ENCODE measurements at places on chromosomes 16 and 17.

DNA sequence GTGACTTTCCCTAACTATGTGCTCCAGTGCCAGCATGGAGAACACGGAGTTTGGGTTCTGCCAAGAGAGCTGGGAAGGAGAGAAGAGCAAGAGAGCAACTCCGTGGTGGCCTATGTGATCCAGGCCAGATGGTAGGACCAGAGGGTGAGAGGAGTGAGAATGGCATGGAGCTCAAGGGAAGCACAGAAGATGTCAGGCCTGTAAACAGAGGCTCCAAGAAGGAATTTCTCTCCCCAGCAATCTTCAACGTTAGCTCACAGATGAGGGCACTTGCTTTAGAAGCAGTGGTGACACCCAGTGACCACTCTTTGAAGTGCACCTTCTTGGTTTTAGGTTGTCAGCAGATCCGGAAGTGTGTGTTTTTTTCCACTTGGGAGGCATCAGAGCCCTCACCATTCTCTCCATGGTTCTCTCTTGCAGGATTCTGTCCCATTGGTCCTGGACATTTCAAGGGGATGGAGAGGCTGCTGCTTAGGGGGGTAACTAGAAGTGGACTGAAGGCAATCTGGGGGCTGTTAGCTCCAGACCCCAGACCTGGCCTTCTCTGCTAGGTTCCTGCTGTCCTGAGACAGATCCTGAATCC is 18.1 kb upstream of the TMEM98 start:
- DNase-seq = peak; percentile 71

GRCh38 chr16:15708997-15709396 is 59.0 kb downstream of the NDE1 start:
- DNase-seq = no peak

- DNase-seq = no peak
Observed at GRCh38 chr17:38885044-38885727, 15.3 kb downstream of the LASP1 start.

- DNase-seq = no peak
Observed at GRCh38 chr16:70437582-70438557, 1.0 kb downstream of the ST3GAL2 start.

DNA sequence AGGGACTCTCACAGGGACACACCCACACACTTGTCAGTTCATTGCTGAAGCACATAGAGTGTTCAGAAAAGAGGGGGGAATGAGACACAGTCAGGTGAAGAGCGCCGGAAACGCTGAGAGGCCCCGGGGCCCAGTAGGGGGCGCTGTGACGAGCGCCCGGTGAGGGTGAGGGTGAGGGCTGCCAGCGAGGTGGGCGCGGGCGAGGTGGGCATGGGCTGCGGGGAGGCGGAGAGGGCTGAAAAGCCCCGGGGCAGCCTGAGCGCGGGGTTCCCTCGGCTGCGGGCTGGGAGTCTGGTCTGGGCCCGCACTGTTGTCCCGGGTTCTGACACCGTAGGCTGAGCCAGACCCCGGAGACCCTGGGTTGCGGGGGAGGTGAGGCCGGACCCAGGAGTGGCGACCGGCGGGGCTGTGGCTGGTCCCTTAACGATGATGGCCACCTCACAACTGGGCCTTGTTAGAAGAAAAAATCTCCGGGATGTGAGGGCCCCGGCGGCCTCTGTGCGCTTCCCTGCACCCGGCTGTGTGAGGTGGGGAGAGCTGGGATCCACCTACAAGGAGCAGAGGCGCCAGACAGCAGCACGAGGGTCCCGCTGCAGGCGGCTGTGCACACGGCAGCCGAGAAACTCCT is 91.4 kb downstream of the C16orf78 start:
- DNase-seq = no peak

DNA sequence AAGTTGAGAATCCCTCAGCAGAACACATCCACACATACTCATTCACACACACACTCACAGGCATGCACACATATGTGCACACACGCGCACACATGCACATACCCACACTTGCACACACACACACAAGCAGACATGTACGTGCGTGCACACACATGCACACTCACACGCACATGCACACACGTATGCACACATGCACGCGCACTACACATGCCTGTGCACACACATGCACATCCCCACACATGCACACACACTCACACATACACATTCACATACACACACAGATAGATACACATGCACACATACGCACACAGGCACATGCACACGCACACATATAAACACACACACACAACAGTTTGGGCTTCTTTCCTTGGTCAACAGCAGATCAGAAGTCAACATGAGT is 24.0 kb downstream of the GSG1L start:
- DNase-seq = no peak

- DNase-seq = no peak
Observed at GRCh38 chr16:83513008-83513755, 294.6 kb upstream of the HSBP1 start.

DNA sequence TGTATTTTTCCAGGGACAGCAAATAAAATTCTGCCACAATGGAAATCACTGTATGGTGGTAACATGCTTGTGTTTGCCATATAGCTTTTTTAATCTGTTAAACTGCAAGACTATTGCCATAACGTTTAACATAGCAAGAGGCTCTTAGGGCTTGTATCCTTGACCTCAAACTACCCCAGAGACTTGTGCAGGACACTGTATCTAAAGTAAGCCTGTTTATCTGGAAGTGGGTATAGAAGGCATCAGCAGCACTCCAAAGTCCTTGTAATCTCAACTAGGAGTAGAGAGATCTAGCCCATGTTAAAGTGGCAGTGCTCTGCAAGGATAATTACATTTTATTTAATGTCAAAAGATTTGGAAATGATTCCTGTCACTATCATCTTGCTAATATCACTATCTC is 1424.1 kb downstream of the CDH11 start:
- no peak for DNase-seq

GRCh38 chr17:20955427-20956323 is 87.1 kb downstream of the USP22 start:
- DNase-seq = no peak

- DNase-seq = no peak
Observed at GRCh38 chr17:50218071-50218759, 16.8 kb upstream of the COL1A1 start.

DNA sequence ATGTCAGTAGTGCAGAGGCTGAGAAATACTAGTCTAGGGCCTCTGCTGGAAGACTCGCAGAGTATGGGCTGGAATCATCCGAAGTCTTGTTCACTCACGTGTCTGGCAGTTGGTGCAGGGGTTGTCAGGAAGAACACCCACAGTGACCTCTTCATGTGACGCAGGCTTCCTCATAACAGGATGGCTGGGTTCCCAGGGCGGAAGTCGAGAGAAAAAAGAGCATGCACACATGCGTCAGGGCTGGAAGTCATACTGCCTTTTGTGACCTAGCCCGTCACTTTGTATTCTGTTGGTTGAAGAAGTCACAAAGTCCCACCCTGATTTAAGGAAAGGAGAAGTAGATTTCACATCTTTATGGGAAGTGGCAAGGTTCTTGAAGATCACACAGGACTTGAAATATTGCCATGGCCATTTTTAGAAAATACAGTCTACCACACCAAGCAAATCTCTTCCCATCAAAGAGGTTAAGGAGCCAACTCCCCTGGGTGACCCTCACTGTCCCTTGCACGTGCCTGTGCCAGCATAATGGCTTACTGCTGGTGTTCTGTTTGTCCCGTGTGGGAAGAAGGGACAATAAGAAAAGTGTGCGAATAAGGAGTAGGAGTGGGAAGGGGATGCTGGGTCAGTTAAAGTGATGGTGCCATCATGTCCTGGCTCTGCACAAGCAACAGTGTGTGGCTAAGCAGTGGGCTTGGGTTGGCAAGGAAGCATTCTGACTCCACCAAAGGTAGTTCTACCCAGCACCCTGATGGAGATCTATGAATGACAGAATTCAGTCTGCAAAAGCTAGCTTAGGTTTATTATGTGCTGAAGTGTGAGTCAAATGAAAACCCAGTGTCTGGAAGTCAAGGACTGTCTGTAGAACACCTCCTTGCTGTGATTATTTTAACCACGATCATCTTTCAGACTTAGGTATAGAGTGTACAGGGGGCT is 28.1 kb downstream of the HEATR3 start:
- DNase-seq = peak; percentile 82

GRCh38 chr17:75557075-75557851 is 30.3 kb upstream of the MYO15B start:
- DNase-seq = no peak

DNA sequence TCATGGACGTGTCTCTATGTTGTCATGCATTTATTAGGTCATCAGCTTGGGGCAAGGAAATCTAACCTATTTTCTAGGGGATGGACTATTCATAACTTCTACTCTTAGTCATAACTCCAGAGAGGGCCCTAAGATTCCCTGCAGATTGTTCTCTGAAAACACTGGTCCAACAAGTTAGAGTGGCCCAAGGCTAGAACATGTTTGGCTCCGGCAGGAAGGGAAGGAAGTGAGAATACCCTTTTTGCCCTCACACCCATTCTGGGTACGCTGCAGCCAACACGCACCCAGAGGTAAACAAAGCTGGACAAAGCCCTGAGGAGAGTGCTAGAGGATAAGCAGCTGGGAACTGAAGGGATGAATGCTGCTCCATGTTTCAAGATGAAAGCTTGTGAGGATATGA is 9.9 kb downstream of the C16orf86 start:
- DNase-seq = no peak

- DNase-seq = no peak
Observed at GRCh38 chr16:19524616-19525384, 1.1 kb downstream of the CCP110 start.

DNA sequence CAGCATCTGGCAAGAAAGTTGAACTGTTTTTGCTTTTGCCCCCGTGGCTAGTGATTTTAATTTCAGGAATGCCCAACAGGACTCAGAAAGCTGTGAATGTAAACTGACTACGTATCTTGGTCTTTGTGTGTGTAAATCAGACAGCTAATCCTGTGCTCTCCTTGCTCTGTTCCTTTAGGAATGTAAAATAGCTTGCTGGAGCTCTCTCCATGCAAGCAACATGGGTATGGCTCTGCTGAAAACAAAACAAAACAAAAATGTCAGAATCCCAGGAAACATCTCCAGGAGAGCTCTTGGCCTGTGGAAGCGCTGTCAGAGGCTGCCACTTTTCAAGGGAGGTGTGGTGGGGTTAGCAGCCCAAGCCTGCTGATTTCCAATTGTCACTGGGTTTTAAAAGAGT is 161.8 kb upstream of the NOG start:
- DNase-seq = no peak

- no peak for DNase-seq
Observed at GRCh38 chr17:80347948-80348351, 67.0 kb upstream of the ENDOV start.

GRCh38 chr17:27299384-27300049 is 5.6 kb downstream of the WSB1 start:
- DNase-seq = peak; percentile 11

DNA sequence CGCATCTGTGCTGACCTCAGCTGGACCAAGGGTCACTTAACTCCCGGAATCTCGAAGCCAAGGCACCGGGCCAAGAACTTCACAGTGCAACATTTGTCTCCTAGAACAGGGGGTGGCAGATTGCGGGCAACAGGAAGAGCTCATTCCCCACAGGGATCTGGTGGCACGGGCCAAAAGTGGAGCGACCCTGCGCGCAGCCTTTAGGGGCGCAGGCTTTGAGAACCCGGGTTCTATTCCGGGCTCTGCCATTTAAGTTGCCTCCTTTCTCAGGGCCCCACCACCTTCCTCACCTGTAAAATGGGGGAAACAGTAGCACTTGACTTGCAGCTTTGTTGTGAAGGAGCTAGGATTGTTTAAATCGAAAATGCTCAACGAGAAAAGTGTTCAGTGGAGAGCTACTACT is 651 bp downstream of the SHMT1 start:
- peak; percentile 15 for DNase-seq

DNA sequence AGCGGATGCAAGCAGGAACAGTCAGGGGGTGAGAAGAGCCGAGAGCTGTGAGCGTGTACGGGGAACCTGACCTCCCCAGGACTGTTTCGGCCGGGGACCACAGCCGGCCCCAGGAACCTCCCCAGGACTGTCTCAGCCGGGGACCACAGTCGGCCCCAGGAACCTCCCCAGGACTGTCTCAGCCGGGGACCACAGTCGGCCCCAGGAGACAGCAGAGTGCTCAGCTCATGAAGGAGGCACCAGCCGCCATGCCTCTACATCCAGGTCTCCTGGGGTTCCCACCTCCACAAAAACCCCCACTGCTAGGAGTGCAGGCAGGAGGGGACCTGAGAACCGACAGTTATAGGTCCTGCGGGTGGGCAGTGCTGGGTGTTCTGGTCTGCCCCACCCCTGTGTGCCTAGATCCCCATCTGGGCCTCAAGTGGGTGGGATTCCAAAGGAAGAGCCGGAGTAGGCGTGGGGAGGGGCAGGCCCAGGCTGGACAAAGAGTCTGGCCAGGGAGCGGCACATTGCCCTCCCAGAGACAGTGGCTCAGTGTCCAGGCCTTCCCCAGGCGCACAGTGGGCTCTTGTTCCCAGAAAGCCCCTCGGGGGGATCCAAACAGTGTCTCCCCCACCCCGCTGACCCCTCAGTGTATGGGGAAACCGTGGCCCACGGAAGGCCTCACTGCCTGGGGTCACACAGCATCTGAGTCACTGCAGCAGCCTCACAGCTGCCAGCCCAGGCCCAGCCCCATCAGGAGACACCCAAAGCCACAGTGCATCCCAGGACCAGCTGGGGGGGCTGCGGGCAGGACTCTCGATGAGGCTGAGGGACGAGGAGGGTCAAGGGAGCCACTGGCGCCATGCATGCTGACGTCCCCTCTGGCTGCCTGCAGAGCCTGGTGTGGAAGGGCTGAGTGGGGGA is 4.3 kb downstream of the RHBDF1 start:
- DNase-seq = no peak

GRCh38 chr17:62616993-62617893 is 10.2 kb upstream of the MRC2 start:
- DNase-seq = no peak

DNA sequence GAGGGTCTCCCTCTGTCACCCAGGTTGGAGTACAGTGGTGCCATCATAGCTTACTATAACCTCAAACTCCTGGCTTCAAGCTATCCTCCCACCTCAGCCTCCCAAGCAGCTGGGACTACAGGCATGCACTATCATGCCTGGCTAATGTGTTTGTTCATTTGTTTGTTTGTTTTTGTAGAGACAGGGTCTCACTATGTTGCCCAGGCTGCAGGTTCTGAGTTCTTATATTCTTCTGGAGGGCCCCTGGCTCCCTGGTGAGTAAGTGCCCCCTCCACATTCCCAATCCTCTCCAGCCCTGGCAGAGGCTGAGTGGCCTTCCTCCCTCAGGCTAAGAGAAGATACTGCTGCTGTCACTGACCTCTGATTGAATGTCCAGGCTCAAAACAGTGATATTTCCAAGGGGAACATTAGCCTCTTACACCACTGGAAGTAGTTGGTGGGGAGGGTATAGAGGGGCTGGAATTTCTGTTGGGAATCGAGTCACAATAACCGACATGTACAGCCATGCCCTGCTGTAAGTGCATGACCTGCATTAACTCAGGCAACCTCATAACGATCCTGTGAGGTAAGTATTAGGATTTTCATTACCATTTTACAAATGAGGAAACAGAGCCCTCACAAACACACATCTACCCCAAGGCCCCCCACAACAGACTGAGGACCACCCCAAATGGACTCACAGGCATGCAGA is 2.7 kb upstream of the ETV4 start:
- no peak for DNase-seq

GRCh38 chr17:68087851-68088250 is 52.3 kb downstream of the KPNA2 start:
- DNase-seq = no peak
